ENCODE measurements at places on chromosomes 2 and 18. TPM values are rescaled to one million over a fixed set of nuclear protein-coding genes. Genes with fewer than 3 reads are reported as not detected.

Gene GRB14
- total RNA-seq: 5.2 TPM

DNA sequence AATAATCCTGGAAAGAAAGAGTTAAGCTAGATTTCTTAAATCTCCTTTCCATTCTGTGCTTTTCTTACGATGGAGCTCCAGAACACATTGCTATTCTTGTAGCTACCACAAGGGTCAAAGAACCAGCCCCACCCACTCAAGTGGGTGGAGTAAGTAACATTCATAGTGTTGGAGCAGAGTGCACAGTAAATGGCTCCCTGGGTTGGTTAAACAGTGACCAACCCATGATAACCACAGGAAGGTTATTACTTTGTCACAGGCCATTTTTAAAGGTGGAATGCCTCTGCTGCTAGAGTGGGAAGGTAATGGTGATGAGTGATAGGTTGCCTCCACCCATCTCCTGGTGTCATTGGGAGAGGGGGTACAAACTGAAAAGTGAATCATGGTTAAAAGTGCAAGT lies 13.9 kb downstream of the ARPC2 start:
- H3K27me3 ChIP-seq: no peaks in the 10 kb centered on the region
- no peak overlapping the region for H3K4me3 ChIP-seq
- H3K4me1 ChIP-seq: peaks cover 12% of the 10 kb centered on the region

DNA sequence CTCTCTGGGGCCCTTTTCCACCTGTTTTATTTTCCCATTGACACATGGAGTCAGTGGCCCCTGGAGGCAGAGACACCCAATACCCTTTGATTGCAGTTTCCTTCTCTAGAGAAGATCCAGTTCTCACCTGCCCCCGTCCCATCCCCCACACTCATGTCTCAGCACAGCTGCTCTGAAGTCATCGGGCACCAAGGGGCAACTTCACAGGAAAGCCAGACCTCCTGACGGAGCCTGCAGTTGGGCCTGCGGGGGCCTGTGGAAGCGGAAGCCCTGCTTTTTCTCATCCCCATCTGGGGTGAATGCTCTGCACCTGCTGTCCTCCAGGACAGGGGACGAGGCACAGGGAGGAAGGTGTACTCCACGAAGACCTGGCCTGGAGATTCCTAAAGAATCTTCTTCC lies 308.3 kb upstream of the EPAS1 start:
- H3K4me1 ChIP-seq: no peaks in the 10 kb centered on the region
- no peak overlapping the region for H3K27ac ChIP-seq
- H3K27me3 ChIP-seq: no peaks in the 10 kb centered on the region
- DNase-seq: no peak

- no peaks in the 10 kb centered on the region for H3K36me3 ChIP-seq
- no peaks in the 10 kb centered on the region for H3K27me3 ChIP-seq
- DNase-seq: peak; percentile 95
- H3K4me3 ChIP-seq: peak overlapping the region; percentile 78
Measured at GRCh38 chr2:27086090-27086723, 365 bp upstream of the KHK start.

Measured in heart left ventricle (tissue), 16 donors.